ENCODE measurements at places on chromosomes 3 and 15.

GRCh38 chr3:51243924-51244323, 141.2 kb upstream of the MANF start:
- no peak for DNase-seq

- DNase-seq = no peak
Measured at GRCh38 chr3:75254685-75255084, 409.4 kb upstream of the FRG2C start.

DNA sequence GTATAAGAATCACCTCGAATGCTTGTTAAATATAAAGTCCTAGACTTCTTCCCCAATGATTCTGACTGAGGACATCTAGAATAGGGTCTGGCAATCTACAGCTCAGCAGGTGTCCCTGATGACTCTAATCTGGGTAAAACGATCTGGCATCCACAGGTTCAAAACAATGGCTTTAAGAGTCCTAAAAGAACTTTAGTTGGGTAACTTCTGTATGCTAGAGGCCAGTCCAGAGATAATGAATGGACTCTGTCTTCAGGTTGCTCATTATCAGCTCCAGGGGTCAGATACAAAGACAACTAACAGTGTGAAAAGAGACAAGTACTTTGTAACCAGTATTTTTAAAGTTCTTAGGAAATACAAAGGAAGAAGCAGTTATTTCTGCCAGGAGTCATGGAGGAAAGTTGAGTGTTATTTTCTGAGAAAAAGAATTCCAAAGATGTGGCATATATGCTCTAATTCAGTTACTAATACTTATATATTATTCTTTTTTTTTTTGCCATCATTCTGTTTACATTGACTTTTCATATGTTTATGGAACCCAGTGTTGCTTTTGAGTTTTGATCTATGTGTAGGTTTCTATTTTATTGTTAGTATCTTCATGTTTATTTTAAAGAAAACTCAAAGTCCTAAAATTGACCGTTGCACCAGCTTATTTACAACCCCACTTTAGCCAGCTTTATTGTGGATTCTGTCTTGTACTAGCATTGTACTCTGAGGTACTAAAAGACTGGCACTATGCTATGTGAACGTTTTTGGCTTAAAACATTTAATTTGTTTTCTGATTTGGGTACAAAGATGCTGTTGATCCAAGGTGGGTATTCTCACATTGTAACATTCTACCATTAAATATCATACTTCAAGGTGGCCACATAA, 3.1 kb upstream of the GPR15 start:
- no peak for DNase-seq

DNA sequence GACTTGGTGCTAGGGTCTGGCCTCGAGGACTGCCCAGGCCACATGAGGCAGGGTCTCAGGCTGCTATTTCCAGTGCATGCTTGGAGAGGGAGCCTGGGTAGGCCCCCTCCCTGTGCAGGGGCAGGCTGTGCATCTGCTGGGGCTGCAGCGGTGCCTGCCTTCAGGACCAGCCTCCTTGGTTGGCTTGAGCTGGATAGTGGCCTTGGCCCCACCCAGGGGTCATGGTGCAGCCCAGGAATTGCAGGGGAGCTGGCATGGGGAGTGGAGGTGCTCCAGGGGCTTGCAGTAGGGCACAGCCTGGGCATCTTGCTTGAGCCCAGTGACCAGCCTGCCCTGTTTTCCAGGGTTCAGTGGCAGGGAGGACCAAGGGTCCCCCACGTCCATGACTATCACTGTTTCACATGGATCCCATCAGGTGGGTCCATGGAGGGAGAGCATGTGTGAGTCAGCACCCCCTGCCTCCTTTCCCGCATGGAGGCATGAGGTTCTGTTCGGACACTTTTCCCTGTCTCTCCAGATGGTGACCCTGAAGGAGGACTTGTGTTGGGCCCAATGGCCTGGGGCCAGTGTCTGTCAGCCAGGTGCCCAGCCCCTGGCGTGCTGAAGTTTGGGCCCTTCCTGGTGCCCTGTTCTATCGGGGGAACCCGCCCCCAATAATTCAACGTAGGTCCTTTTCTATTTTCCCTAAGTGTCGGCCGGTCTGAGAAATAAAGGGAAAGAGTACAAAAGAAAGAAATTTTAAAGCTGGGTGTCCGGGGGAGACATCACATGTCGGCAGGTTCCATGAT, 218.6 kb downstream of the SNRPN start:
- peak; percentile 13 for DNase-seq
